ENCODE measurements at places on chromosomes 1 and 21.
A peak's percentile ranks its signal among the peaks of the same experiment; 100 is the strongest.

DNA sequence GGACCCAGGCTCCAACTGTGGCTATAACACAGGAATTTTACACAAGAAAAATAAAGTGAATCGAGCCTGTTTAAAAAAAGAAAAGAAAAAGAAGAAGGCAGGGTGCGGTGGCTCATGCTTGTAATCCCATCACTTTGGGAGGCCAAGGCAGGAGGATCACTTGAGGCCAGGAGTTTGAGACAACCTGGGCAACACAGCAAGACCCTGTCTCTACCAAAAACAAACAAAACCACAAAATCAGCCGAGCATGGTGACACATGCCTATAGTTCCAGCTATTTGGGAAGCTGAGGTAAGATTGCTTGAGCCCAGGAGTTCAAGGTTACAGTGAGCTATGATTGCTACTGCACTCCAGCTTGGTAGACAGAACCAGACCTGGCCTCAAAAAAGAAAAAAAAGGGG, 17.7 kb downstream of the MTF1 start:
- DNase-seq = no peak

DNA sequence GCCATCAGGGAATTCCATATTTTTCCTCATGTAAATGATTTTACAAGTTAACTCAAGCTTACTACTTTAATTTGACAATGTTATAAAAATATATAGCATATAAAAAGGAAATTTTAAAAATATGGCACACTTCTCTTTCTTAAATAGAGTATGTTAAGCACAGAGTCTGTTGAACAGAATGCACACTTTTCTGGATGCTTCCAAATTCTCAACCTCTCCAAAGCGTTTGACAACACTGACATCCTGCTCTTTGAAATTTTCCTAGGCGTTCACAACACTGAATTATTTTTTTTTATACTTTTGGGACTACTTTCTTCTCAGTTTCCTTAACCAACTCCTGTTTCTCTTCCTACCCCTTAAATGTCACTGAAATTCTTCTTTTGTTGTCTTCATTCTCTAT, 117.8 kb upstream of the PLXNA2 start:
- DNase-seq = no peak

- DNase-seq = no peak
These were observed 55.9 kb upstream of the SPOCD1 start for GRCh38 chr1:31871703-31872102.

DNA sequence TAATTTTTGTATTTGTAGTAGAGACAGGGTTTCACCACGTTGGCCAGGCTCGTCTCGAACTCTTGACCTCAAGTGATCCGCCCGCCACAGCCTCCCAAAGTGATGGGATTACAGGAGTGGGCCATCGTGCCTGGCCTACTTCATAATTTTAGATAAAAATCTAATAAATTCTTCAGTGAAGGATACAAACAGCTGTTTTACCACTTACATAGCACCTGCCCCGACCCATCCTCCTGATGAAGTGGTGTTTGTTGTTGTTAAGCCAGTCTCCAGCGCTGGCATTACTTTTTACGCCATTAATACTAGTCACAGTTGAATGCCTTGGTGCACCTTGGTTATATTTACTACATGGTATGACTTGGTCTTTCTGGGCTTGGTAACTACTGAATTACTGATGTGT, 12.3 kb upstream of the RAP1GAP start:
- no peak for DNase-seq

DNA sequence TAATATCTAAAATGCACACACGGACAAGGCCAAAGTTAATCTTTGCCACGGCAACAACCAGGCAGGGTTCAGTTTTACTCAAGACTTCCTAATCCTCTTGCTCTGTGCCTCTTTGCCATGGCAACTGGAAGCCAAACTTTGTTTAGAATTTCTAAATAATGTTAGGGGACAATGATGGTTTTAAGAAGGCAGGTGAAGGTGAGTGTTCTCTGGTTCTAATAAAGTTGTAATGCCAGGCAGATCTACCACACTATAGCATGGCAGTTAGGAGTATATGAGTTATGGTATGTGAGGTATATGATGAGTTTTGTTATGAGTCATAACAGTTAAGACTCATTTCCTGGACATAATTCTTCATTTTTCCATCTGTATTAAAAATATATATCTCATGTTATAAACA, 2.7 kb downstream of the PTPRC start:
- DNase-seq = no peak

DNA sequence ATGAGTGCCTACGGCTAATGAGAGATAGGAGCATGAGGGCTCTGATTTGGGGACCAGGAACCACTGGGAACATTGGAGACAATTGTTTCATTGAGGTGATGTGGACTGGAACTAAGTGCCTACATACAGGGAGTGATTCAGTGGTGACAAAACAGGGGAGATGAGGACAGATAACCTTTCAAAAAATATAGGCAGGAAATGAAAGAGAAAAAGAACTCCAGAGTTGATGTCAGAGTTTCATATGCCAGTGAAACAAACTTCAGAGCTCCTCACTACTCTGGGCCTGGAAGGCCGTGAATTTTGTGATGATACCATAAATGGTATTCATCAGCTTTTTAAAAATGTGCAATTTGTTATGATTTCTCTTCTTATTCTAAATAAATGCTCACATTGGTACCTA, 39.3 kb downstream of the FASLG start:
- no peak for DNase-seq

DNA sequence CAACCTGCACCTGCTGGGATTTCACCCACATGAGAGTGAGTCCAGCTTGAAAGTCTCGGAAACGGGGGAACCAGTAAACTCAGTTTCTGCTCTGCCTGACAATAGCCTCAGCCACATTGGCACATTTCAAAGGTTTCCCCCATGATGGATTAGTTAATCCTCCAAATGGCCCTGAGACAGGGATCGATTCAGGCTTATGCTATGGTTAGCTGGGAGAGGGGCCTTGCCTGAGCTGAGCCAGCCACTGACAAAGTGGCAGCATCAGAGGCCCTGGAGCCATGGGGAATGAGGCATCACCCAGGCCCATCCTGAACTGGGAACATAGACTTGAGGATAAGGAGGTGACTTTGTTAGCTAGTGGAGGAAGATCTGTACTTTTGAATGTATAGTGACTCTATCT, 2.9 kb upstream of the CLSTN1 start:
- DNase-seq = no peak

DNA sequence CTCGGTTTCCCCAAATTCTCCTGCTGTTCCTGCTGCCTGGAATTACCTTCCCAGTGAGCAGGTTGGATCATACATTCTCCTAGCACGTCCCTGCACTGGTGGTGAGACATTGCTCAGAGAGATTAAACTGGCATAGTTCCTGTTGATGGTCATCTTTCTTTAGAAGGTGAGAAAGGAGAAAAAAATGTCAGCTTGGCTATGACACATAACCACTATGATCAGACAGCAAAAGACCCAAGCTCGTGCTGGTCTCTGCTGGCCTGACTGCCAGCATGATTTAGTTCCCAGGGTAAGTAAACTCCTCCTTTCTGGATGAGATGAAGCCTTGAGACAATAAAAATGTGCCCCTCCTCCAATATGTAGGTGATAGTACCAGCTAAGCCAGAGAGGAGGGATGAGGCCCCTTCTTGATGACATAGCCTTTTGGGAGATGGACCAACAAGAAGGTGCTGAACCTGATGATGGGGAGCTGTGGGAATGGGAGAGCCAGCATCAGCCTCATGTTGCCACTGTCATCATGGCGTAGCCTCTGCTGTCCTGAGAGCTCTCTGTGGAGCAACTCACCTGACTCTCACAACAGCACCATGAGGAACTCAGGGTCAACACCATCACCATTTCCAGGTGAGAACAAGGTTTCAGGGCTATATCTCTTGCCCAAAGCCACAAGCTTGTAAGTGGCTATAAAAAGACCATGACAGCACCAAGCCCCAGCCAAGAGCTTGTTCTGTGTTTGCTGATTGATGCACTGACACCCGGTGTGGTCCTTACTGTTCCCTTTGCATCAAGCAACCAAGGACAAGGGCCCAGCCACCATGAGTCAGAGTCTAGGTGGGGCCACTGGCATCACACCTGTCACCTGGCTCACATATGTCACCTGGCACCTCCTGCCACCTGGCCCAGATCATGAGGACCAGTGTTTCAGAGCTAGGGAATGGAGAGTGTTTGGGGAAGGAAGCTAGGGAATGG, 200.0 kb downstream of the MATN1 start:
- no peak for DNase-seq

GRCh38 chr21:42525029-42525581, 11.5 kb downstream of the SLC37A1 start:
- peak; percentile 40 for DNase-seq

DNA sequence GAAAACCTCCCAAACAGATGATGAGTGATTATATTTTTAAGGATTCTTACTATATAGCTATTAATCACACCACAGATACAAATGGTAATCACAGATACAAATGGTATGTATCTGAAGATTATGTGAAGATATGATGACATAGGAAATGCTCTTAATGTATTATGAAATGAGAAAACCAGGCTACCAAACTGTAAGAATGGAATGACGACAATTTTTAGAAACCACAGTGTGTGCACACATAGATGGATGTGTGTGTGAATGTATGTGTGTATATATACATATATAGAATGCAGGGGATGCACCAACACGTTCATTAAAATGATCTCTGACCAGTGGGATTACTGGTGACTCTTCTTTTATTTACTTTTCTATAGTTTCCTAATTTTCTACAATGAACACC, 21.5 kb upstream of the ENAH start:
- no peak for DNase-seq

- no peak for DNase-seq
These were observed 45.7 kb downstream of the DHX9 start for GRCh38 chr1:182884872-182885271.

GRCh38 chr1:150905301-150905700, 18.4 kb downstream of the CTXND2 start:
- DNase-seq = no peak

DNA sequence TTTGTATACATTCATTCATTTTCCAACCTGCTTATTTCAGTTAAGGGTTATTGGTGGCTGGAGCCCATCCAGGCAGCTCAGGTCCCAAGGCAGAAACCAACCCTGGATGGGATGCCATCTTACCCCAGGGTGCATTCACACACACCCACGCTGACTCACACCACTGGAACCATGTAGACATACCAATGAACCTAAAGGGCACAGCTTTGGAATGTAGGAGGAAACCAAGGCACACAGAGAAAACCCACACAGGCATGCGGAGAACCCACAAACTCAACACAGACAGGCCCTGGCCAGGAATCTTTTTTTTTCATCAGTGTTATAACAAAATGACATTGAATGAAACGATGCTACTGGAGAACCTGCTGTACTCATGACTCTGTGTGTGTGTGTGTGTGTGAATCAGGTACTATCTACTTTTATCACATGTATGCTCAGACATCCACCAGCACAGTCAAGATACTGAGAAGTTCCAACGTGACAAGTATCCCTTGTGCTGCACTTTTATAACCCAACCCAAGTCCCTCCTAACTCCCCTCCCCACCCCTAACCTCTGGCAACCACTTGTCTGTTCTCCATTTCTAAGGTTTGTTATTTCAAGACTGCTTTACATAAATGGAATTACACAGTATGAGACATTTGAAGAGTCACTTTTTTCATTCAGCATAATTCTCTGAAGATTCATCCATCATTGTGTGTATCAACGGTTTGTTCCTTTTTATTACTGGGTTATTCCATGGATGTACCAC, 286.8 kb upstream of the PLD5 start:
- no peak for DNase-seq

- DNase-seq = no peak
These were observed 109.5 kb downstream of the TBX15 start for GRCh38 chr1:118878661-118879060.

DNA sequence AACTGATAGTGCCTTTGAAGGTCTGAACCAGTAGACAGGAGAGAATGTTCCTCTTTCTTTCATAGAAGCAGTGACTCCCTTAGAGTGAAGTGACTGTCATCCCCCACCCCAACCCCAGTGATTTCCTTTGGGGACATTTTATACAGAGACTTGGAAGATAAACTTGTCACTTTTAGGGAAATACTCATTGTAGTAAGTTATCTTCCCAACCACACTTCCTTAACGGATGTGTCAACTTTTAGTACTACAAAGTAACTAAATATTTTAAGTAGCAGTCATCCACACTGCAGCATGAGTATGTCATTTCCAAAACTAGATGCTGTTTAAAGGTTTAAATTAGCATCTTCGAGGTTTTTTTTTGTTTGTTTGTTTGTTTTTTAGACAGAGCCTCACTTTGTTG, 13.7 kb downstream of the LRRC8B start:
- DNase-seq = no peak

- DNase-seq = no peak
These were observed 155.7 kb downstream of the PTPRU start for GRCh38 chr1:29392036-29392435.

GRCh38 chr1:74548961-74549750, 36.7 kb upstream of the LRRC53 start:
- DNase-seq = no peak

DNA sequence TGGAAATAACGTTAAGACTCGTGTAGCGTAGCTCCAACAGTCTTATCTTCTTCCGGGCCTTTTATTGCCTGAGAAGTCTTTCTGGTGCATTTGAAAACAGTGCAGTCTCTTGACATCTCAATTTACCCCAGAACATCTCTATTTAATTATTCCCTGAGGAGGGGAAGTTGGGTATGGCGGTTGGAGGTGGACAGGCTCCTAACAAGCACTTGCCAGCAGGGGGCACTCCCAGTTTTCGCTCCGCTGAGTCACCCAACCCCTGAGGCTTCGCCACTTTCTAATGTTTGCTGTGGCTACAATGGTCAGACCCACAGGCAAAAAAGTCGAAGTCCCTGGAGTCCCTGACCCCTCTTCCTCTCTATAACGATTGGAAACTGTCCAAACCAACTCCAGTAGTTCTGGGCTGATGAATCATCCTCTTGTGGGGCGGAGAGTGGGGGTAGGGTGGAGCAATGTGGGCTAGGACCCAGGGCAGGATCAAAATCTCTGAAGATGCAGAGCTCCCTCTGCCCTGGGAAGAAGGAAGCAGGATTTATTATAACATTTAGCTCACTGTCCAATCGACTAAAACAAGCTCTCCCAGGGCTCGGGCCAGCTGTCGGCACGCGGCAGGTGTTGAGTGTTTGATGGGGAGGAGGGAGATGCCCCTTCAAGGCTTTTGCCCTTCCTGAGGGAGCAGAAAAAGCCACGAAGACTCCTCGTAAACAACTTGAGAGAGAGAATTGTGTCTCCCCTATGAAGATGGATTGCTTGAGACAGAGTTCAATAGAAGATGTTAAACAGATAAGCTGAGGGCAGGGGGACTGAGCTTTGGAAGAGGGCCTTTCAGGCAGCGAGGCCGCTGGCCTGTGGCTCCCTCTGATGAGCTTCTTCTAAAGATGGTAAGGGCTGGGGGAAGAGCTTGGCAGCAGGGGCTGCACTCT, 85.7 kb downstream of the BRINP2 start:
- DNase-seq = peak; percentile 59

DNA sequence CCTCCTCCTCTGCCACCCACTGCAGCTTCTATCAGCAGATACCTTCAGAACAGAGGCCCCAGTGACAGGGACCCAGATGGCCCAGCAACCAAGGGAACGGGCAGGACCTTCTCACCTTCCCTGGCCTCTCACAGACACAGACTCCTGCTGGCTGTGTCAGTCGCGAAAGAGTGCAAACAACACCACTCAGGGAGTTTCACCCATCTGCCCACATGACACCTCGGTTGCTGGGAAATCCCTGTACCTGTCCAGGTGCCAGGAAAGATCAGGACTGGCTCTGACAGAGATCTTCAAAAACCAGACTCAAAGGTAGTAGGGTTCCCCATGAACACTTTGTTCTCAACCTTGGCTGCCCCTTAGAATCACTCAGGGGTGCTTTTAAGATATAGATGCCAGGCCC, 83.5 kb upstream of the HIVEP3 start:
- DNase-seq = no peak

- no peak for DNase-seq
These were observed 115.2 kb downstream of the NPHP4 start for GRCh38 chr1:5877001-5877400.
